ENCODE measurements at places on chromosomes 3 and 15.

DNA sequence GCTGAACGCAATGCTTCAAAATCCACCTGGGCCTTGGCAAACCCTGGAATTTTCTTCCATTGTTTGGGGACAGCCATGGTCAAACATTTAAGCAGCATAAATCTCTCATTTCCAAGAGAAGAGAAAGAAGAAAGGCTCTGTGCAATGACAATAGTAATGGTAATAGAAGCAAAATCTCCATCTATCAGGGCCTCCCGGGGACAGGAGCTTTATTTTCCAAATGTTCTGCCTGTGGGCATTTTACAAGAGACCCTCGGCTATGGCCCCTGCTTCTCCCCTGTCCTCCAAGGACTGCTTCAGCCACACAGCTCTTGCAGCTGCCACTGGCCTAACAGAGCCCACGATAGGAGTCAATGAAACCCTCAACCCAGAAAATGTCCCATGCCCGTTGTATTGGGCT, 12.7 kb upstream of the FAM240A start:
- DNase-seq: no peak

DNA sequence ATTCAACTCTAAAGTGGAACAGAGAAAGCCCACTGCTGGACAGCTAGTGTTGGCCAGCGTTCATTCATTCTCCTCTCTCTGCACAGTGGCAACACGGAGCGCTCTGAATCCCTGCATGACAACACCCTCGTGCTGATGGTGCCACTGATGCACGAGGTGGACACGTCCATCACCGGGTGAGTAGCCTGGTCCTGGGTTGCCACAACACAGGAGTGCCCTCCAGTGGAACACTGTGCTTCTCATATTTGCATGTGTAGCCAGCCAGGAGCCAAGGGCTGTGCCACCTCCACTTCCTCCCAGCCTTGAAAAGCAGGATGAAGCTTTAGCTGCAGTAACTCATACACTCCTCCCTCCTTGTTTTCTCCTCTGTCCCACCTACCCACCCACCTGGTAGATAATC, 120.0 kb upstream of the CTDSPL start:
- no peak for DNase-seq

- no peak for DNase-seq
These were observed 100.1 kb upstream of the CDIN1 start for GRCh38 chr15:36479200-36479896.

GRCh38 chr3:135757421-135757820, 208.1 kb upstream of the PPP2R3A start:
- DNase-seq: no peak

DNA sequence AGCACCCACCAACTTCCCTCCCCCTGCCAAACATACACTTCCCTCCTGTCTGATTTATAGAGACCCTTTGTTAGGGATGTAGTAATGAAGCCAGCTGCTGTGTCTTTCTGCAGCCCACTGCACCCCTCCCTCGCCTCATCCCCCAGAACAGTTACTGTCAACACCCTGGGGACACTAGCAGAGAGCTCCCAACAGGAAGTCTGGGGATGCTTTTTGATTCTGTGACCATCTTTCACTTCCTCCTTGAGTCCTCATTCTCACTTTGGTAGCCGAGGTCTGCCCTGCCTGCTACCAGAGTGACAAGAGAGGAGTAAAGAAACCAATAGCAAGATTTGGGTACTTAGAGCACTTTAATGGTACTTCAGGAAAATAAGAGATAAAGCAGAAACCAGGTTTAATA, 201.6 kb downstream of the SATB1 start:
- DNase-seq: no peak

DNA sequence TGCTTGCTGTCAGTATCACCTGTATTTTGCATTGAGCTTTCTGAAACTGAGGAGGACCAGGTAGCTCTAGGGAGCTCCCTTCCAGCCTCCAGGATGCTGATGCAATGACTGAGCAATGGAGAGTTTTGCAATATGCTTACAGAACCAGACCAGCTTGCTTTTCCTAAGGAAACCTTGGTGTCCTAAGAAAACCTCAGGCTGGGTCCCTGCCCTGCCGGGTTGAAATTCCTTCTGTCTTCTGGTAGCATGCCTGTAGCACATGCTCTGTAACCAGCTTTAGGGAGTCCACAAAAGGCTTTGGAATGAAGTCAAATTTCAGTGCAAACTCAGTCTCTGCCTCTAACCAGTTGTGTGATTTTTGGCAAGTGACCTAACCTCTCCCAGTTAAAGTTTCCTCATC, 65.8 kb upstream of the GSK3B start:
- DNase-seq: no peak

GRCh38 chr3:79515072-79515471, 252.7 kb downstream of the ROBO1 start:
- DNase-seq: no peak

DNA sequence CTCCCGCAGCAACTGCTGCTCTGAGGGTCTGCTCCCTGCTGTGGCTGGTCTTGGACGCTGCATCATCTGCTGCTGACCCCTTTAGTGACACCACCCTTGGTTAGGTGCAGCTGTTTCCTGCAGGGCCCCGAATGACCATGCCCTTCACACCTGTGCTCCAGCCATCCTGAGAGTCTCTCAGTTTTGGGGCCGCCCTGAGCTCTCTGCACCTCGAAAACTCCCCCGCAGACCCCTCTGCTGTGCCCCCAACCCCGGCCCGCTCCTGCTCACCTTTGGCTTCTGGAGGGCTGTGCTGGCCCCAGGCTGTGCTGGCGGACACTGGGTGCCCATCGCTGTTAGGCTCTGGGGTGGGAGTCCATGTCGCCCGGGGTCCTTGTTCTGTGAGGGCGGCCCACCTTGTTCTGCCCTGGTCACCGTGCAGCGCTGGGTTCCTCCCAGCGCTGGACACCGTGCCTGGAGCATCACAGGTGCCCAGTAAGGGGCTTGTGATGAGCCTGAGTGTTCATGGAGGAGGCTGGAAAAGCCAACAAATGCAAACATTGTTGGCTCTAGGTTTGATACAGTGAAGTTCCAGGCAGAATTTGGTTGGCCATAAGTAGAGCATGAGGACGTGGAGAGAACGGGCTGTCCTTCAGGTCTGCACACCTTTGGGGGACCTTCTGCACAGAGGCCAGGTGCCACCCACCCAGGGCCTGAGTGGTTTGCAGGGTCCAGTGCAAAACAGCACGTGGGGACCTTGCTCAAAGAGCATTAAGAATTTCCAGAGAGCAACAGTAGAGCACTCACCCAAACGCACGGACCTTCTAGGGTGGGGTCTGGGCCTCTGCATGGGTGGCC, 12.3 kb downstream of the ABTB1 start:
- no peak for DNase-seq
